ENCODE measurements at places on chromosomes 4 and X. TPM values are rescaled to one million over a fixed set of nuclear protein-coding genes. Genes with fewer than 3 reads are reported as not detected.

UGT2B15 gene
- not detected for polyA plus RNA-seq

GRCh38 chrX:39508300-39508692 is 589.5 kb downstream of the BCOR start:
- DNase-seq: no peak

- DNase-seq: no peak
Observed at GRCh38 chrX:8245411-8245810, 74.3 kb upstream of the VCX2 start.

DNA sequence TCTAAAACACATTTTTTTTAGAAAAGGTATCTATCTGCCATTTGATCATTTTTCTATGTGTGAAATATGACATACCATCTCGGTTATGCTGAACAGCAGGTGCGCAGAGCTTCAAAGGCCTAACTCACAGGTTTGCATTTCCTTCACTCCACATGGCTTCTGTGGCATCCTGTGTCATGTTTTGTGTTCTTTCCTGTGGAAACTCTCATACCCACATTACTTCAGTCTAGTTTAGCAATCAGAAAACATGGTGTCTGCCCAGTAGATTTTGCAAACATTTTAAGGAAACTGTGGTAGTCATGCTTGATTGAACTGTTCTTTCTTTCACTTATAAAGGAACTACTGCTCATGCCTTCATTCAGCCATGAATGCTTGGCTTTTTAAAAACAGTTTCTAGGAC is 11.3 kb upstream of the ARAP2 start:
- DNase-seq: no peak

DNA sequence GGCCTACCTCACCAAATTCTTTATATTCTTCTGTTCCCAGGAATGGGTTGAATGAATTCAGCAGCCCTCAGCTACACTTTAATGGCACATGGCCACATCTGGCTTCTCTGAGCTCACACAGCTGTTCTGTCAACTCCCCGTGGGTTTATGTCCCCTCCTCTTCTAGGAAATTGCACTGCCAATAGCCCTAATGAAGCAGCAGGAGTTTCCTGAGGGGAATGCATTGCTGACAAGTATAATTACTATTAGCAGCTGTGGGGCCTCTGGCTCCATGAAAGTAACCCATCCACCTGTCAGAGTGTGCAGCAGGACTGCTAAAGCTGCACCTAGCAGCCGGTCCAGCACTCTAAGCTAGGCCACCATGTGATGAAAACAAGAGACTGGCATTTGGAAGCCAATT is 50.3 kb downstream of the FTHL17 start:
- no peak for DNase-seq

DNA sequence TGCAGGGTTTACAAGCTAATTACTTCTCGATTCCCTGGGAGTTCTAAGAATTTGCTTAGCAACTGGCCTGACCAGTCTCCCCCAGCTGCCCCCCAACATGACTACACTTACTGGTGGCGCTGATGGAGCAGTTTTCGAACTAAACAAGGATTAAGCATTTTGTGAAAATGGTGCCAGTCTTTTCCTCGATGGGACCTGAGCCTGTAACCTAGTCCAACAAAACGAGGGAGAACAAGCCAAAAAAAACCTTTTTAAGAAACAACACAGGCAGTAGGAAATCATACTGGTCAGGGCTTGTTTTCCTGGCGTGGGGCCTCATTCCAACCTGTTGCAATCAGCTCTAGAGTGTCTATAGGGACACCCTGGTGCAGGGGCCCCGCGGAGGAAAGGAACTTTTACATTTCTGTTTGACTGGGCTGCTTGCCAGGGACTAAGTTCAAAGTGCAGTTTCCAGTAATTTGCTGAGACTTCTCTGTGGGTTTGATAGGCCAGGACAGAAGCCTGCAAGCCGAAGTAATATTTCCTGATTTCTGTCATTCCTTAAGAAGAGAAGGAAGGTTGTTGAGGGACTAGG is 158.7 kb downstream of the SPRY1 start:
- DNase-seq: peak; percentile 21

DNA sequence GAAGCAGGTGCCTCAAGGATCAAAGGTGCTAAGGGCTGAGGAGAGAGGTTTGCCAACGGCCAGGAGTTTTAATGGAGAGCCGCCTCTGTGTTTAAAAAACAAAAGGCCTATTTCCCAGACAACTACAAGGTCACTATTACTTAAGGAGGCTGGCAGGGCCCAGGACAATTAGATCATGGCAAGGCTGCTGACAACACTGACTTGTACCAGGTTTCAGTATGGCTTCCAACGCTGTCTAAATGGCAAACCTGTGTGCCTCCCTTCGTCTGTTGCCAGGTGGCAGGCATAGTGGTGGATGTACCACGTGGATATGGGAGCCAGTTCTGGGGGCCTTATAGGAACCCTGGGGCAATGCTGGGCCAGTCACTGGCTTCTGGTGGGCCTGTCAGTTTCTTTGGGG is 41.0 kb downstream of the NSG1 start:
- no peak for DNase-seq

NALF2 gene
- not detected for polyA plus RNA-seq

DNA sequence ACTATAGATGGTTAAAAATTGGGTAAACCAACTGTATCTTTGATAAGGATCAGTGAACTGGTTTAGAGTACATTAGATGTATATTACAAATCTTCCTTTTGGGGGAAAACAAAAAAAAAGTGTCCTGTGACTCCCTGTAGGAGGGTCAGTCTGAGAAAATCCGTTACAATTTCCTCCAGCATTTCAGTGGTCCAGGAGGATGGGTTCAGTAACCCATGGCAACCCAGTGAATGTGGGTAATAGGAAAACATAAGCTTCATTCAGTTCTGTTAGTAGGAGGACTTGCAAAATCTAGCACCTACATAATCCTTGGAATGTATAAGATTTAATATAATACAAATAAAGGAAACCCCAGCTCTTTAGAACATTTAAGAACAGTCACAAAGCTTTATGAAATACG is 16.2 kb downstream of the STOX2 start:
- DNase-seq: no peak

ZNF630 gene
- polyA plus RNA-seq: 0.77 TPM

- DNase-seq: no peak
Observed at GRCh38 chr4:100641336-100641735, 123.5 kb upstream of the EMCN start.

DNA sequence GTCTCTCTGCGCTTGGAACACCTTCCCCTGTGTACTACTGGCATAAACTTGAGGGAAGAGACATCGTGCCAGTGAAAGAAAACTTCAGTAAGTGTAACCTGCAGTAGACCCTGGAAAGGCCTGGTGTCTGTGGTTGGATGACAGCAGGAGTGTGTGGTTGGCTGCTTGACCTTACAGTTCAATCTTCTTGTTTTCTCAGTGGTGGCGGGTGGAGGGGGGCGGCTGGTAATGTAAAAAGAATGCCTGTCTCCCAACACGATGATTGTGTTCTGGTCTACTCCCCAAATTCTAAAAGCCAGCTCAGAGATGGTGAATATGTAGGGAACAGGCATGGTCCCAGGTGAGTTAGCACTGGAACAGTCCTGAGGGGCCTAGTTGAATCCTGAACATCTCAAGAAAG is 18.6 kb downstream of the PSMD10 start:
- peak; percentile 16 for DNase-seq

Data from AG04450 (cell line).